ENCODE measurements at places on chromosomes 2 and 18. TPM values are rescaled to one million over a fixed set of nuclear protein-coding genes. Genes with fewer than 3 reads are reported as not detected.

The REG1B gene
- not detected for polyA plus RNA-seq

The SLC14A1 gene
- 0.56 TPM for polyA plus RNA-seq

The RBM43 gene
- 1.8 TPM for polyA plus RNA-seq

The MAB21L4 gene
- 1.6 TPM for polyA plus RNA-seq

The SLC4A3 gene
- 0.08 TPM for polyA plus RNA-seq
